ENCODE measurements at places on chromosomes 16 and 17. TPM values are rescaled to one million over a fixed set of nuclear protein-coding genes. Genes with fewer than 3 reads are reported as not detected.

PRAC1 gene
- not detected for polyA plus RNA-seq

ACSM2A gene
- polyA plus RNA-seq = 0.30 TPM

DNA sequence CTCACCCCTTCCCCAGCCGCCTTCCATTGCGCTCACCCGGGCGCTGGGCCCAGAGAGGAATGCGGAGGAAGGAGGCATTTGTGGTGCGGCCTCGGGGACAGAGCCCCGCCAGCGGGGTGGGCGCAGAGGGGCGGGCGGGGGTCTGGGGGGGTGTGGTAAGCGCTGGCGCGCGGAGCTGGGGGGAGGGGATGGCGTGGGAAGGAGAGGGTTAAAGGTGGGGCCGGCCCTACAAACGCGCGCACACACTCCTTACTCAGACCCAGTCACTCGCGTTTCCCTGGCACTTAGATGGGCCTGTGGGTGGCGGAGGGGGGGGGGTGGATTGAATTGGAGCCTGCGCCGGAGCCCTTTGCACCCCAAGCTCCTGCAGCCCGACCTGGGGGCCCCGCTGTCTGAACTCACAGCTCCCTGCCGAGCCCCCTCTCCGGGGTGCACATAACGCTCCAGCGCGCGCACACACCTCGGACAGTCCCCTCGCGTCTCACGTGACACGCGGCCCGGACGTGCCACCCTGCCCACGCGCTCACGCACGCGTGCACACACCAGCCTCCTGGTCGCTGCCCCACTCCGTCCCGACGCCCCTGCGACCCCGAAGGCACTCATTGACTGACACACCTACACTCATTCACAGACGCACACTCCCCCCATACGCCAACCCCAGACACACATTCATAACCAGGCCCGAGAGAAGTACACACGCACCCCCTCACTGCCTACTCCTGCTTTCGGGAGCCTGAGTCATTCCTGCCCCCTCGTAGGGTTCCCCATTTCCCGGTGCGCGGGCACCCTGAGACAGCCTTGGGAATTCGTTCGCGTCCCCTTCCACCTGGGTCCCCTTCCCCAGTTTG, 844 bp downstream of the TBKBP1 start:
- DNase-seq = peak; percentile 30

DNA sequence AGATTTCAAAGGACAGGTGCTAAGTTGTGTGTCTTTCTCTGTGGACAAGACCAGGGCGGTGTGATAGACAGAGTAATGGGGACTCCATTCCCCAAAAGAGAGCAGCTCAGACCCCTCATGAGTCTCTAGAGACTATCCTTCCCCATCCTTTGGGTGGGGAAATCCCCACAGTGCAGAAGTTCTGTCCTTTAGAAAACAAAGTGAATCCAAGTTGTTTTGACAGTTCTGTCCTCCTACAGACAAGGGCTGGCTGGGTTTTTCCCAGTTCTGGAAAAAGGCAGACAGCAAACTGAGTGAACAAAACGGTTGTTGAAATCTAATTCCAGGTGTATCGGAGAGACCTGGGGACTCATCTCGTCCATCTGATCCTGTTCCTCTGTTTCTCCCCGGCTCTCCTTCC, 11.0 kb upstream of the HAS3 start:
- no peak for DNase-seq

- no peak for DNase-seq
Observed at GRCh38 chr16:23296994-23297393, 5.1 kb upstream of the SCNN1B start.

- DNase-seq = peak; percentile 19
Observed at GRCh38 chr16:69917739-69918138, 33.4 kb upstream of the CLEC18A start.
